ENCODE measurements at places on chromosomes 11 and 22.

DNA sequence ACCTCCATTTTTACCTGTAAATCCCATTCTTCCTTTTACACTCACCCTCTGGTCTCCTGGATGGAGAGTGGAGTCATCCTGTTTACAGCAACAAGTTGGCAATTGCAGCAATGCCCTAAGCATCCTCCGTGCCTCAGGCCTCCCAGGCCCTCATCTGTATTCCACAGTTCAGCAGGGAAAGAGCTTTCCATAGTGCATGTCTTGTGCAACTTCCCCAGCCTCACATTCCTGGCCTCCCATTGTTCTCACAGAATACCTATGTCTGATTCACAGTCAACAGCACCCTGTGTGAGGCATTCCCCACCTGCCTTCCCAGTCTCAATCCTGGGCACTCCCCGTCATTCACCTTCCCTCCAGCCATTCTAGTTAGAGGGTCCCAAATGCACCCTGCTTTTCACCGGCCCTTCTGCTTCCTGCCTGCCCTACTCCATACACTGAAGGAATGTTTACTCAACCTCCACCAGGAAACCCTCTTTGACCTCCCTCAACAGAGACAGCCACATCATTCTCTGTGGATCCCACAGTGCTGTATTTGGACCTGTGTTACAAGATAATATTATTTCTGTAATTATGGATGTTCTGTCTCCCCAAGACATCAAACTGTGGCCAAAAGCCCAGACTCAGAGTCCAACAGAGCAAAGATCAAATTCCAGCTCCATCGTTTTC, 405.7 kb downstream of the BUD13 start:
- no peak for DNase-seq

- DNase-seq, result no peak
Observed at GRCh38 chr11:11979488-11980117, 28.8 kb downstream of the DKK3 start.

- no peak for DNase-seq
Observed at GRCh38 chr11:110828086-110828485, 115.8 kb upstream of the ARHGAP20 start.

DNA sequence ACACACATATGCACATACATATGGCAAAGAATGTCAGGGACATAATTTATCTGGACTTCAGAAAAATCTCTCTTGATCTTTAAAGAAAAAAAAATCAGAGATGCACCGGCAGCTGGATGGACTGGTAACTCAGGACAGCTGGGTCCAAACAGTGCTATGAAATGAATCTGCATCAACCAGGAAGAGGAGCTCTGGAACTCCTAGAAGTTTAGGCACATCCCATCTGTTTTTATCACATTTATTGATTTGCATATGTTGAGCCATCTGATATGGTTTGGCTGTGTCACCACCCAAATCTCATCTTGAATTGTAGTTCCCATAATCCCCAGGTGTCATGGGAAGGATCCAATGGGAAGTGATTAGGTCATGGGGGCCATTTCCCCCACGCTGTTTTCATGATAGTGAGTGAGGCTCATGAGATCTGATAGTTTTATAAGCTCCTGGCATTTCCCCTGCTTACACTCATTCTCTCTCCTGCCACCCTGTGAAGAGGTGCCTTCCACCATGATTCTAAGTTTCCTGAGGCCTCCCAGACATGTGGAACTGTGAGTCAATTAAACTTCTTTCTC, 87.7 kb upstream of the AKIP1 start:
- DNase-seq, result no peak

DNA sequence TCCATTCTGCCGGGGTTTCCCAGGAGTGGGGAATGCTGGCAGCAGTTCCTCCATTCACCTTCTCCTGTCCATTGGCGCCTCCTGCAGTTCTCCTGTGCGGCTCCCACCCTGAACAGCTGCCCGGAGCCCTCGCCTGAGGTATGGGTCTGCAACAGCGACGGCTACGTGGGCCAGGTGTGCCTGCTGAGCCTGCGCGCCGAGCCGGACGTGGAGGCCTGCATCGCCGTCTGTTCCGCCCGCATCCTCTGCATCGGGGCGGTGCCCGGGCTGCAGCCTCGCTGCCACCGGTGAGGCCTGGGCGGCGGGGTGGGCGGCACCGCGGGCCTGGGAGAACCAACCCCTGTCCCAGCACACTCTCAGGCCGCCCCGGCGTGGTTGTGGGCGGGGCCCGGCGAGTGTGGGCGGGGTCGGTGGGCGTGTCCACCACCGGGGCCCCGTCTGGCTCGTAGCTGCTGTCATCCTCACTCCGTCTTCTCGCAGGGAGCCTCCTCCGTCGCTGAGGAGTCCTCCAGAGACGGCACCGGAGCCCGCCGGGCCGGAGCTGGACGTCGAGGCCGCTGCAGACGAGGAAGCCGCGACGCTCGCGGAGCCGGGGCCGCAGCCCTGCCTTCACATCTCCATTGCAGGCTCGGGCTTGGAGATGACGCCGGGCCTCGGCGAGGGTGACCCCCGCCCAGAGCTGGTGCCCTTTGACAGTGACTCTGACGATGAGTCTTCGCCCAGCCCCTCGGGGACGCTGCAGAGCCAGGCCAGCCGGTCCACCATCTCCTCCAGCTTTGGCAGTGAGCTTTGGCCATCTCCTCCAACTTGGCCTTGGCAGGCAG, 14.0 kb upstream of the RELT start:
- DNase-seq, result no peak

- no peak for DNase-seq
Observed at GRCh38 chr11:44831605-44832394, 105.0 kb downstream of the TSPAN18 start.

- no peak for DNase-seq
Observed at GRCh38 chr11:1392111-1392510, 2.4 kb downstream of the BRSK2 start.

DNA sequence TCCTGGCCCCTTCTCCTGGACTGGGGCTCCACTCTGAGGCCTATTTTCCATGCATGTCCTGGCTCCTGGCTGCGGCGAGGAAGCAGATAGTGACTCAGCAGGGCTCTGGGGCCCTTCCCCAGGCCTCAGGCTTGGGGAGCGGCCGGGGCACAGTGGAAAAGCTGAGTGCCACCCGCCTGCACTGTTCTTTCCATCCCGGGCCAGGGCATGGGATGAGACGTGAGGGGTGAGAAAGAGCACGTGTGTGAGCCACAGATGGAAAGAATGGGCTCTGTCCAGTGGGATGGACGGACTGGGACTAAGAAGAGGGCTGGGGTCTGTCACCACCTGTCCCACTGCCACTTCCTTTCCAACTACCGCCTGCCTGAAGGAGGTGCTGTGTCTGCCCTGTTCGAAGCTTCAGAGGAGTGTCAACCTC, 12.8 kb downstream of the SLC37A2 start:
- no peak for DNase-seq

GRCh38 chr11:86630229-86630981, 42.0 kb downstream of the ME3 start:
- no peak for DNase-seq

DNA sequence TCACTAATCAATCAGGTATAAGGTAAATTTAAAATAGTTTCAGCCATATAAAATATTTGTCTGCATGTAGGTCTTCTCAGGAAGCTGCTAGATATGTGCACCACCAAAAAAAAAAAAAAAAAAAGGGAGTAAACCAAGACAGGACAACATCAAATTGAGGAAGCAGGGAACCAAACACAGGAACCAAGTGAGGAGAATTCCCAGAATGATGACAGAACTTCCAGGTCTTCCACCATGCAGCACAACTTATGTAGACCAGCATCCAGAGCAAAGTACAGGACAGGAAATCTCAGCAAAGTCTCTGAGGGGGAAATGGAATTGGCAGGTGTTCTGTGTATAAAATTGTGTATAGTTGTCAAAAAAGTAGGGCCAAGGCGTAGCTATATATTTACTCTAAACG, 101.2 kb upstream of the CTSC start:
- DNase-seq, result no peak

GRCh38 chr11:44899959-44900358, 50.7 kb downstream of the TP53I11 start:
- DNase-seq, result peak; percentile 16

DNA sequence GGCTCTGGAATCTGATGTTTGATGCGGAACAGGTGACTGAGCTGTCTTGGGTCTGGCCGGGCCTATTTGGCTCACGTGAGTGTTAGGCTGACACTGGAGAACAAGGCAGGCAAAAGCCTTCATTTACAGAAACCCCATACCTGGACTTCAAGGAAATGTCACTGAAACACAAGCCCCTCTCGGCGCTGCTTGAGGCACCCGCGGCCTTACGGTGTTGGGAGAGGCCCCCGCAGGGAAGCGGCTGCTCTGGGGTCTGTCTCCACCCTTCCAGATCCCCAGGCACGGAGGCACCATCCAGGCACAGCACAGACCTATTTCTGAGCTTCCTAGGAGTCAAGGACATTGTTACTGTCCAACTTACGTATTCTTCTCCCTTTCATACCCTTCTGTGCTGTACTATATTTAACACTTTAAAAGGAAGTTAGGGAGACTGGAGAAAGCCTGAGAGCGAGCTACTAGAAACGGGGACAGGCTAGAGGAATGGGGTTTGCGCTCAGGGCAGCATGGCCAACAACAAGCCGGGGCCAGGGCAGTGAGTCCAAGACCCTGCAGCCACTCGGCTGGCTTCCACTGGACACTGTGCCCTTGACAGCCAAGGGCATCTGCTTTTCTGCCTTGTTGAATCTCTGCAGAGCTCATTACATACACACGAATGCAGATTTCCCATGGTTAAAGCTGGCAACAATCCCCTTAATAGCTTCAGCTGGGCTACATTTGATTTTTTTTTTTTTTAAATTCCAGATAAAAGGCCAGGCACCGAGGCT, 23.8 kb downstream of the DRD4 start:
- DNase-seq, result no peak
